ENCODE measurements at places on chromosomes 12 and 14.

- no peak for DNase-seq
Observed at GRCh38 chr14:88026890-88027289, 22.0 kb downstream of the GPR65 start.

- no peak for DNase-seq
Observed at GRCh38 chr12:54376596-54376995, 7.9 kb downstream of the ZNF385A start.

DNA sequence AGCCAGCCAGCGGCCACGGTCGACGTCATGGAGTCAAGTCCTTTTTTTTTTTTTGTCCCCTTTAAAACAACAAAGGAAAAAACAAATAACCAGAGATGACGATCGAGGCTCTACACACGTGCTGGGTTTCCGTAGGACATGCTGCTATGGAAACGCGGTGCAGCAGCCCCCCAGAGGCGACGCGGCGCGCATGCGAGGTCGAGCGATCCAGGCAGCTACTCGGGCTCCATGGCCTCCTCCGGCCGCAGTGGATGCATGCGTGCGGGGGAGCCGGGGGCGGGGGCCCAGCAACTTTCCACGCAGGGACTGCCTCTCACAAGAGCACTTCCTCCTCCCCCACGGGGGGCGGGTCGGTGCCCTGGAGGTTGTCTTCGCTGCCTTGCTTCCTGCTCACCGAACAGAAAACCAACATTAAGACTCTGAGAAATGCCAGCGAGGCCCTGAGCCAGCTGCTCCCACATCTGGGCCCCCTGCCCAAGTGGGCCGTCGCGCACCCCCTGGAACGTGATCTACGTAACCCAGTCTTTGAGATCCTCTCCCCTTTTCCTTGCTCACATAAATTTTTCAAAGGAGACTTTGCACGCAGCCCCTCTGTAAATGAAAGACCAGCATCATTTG is 30.7 kb downstream of the P2RX4 start:
- DNase-seq = no peak

DNA sequence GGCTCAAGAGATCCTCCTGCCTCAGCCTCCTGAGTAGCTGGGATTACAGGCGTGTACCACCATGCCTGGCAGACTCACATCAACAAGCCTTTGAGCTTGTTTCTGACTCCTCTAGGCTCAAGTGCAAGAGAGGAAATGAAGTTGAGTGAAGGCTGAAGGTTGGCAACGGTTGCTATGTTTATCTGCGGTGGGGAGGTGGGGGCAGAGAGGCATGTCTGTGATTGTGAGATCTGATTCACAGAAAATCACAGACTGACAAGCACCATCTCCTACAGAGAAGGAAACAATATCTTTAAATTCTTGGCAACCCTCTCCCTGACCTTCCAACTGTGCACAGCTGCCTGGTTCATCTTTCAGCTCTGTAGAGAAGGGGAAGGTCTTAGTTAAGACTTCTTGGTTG is 22.1 kb upstream of the NINJ2 start:
- no peak for DNase-seq

GRCh38 chr12:20722142-20722541 is 27.0 kb downstream of the SLCO1C1 start:
- DNase-seq = no peak

DNA sequence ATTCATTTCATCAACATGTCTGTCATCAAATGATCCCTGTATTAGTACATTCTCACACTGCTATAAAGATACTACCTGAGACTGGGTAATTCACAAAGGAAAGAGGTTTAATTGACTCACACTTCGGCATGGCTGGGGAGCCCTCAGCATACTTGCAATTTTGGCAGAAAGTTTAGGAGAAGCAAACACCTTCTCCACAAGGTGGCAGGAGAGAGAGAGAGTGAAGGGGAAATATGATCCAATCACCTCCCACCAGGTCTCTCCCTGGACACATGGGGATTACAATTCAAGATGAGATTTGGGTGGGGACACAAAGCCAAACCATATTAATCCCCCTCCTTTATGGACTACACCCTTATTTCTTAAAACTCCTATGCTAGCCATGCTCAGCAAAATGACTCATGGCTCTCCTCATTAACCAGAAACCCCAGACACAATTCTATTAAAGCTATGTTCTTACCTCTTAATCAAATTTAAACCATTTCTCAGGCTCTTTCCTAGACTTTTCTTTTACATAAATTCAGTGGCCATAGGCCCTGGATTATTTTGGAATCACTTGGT is 932.3 kb downstream of the FLRT2 start:
- no peak for DNase-seq

GRCh38 chr12:13079440-13079906 is 24.0 kb downstream of the GSG1 start:
- DNase-seq = no peak

- no peak for DNase-seq
Observed at GRCh38 chr12:46149079-46149464, 119.8 kb downstream of the SLC38A1 start.

GRCh38 chr14:76331328-76332011 is 44.5 kb upstream of the ESRRB start:
- DNase-seq = no peak

- DNase-seq = no peak
Observed at GRCh38 chr12:131166717-131167116, 213.0 kb downstream of the ADGRD1 start.

GRCh38 chr12:83659321-83659720 is 972.6 kb downstream of the TMTC2 start:
- no peak for DNase-seq

- no peak for DNase-seq
Observed at GRCh38 chr14:101733211-101733610, 28.3 kb upstream of the PPP2R5C start.

GRCh38 chr14:95452893-95453712 is 63.3 kb downstream of the SYNE3 start:
- no peak for DNase-seq

- DNase-seq = no peak
Observed at GRCh38 chr14:103001226-103001625, 56.1 kb downstream of the CDC42BPB start.

GRCh38 chr12:103540319-103540718 is 44.6 kb upstream of the C12orf42 start:
- no peak for DNase-seq

- DNase-seq = no peak
Observed at GRCh38 chr14:32104803-32105202, 27.7 kb downstream of the ARHGAP5 start.

- no peak for DNase-seq
Observed at GRCh38 chr12:55246159-55246558, 1.8 kb downstream of the OR6C74 start.

GRCh38 chr12:20486233-20486632 is 117.9 kb downstream of the PDE3A start:
- DNase-seq = no peak

GRCh38 chr12:96571101-96571862 is 81.9 kb downstream of the CFAP54 start:
- peak; percentile 62 for DNase-seq

DNA sequence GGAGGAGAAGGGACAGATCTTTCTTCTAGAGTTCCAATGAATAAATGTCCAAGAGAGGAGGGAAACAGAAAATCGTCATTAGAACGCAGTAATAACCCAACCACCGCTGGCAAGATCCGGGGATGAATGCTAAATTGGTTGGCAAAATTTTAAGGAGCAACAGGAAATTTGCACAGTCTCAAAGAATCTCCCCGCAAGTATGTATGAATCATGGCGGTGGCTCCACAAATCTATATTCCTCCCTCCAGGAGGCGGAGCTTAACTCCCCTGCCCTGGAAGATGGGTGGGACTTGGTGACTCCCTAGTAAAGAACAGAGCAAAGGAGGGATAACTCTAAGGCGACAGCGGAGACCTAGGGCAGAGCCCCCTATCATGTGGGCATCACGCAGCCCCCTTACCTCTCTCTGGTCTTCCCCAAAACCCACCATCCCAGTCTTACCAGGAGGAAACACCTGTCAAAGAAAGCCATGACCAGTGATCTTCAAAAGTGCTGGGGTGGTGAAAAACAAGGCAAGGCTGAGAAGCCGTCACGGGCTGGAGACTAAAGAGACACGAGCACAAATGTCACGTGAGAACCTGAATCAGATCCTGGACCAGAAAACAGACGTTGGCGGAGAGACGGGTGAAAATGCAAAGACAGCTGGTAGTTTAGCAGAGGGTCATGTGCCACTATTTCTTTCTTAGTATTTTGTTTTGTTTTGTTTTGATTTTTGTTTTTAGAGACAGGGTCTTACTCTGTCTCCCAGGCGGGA is 125.8 kb downstream of the NCOR2 start:
- no peak for DNase-seq

DNA sequence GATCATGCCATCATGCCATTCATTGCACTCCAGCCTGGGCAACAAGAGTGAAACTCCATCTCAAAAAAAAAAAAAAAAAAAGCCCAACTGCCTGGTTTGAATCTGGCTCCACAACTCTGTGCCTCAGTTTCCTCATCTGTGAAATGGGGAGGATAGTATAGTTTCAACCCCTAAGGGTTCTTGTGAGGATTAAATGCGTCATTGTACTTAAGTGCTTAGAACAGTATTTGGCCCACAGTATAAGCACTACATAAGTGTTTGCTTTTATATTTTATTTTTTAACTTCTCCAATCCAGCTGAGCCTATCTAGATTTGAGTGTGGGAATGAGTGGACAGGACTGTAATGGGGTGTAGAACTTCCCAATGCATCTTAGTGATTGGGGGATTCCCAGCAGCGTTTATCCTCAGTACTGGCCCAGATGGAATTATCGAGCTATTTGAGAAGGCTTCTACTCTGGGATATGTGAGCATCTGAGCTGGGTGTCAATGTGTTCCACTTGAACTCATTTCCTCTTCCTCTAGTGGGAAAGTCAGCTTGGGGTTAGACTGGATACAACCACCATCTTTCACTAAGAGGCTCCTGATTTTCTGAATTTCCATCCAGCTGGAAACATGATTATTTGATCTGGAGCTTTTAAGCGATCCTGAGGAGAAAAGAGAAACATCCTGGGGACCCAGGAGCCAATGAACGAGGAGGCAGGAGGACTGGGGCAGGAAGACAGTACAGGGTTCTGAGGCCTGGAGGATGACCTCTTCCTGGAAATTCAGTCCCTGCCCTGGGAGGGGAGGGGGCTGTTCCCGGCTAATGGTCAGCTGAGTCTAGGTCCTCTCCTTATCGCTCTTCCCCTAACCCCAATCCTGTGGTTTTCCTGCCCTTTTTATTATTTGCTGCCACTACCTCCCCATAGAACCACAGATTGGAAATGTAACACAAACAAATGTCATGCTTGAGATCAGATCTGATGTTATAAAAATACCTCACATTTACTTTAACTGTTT is 9.3 kb upstream of the ESPL1 start:
- no peak for DNase-seq

DNA sequence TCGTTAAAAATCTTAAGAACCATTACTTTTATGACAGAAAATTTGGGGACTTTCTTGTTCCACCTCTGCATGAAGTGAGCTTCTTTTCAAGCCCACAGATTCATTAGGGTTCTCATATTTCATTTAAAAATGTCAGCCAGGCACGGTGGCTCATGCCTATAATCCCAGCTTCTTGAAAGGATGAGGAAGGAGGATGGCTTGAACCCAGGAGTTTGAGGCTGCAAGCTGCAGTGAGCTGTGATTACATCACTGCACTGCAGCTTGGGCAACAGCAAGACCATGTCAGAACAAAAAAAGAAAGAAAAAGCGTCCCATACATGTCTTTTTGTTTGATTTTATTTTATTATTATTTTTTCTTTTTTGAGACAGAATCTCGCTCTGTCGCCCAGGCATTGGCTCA is 43.4 kb upstream of the ATF1 start:
- no peak for DNase-seq

GRCh38 chr14:20866963-20867362 is 24.2 kb upstream of the RNASE3 start:
- DNase-seq = no peak

DNA sequence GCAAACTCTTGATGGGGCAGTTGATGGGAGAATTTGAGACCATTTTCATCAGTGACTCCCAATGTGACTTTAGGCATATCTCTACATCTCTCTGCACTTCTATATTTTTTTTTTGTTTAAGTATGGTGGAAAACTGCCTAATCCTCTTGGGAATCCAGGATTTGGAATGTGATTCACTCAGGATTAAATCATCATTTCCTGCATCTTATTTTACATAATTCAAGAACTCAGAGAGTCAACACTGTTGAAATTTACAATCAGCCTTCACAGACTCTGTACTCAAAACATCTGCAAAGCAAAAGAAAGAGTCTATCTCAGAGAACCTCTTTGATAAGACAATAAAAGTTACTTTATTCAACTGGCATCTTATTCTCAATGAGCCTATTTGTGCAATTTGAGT is 260.7 kb upstream of the NOS1 start:
- DNase-seq = no peak

- no peak for DNase-seq
Observed at GRCh38 chr12:104281636-104282035, 21.9 kb upstream of the EID3 start.

GRCh38 chr14:86505808-86506207 is 975.9 kb downstream of the FLRT2 start:
- no peak for DNase-seq

GRCh38 chr12:27400856-27401354 is 45.6 kb upstream of the SMCO2 start:
- no peak for DNase-seq

DNA sequence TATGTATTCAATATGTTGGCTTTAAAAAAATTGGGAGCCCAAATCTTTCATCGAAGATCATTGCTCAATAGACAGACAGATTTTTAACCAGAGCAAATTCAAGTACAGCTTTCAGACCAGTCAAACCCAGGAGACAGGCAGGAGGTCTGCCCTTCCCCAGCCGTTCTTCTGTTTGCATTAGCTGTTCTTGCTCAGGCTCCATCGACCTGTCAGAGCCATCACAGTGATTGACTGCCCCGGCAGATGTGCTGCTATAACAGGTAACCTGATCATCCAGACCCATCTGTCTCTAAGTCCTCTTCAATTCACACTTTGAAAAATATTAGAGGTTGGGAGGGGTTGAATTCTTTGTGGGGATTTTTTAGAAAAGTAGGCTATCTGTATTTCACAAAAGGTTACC is 453.5 kb downstream of the FOXG1 start:
- DNase-seq = no peak

- no peak for DNase-seq
Observed at GRCh38 chr12:103626498-103626897, 39.4 kb downstream of the STAB2 start.

DNA sequence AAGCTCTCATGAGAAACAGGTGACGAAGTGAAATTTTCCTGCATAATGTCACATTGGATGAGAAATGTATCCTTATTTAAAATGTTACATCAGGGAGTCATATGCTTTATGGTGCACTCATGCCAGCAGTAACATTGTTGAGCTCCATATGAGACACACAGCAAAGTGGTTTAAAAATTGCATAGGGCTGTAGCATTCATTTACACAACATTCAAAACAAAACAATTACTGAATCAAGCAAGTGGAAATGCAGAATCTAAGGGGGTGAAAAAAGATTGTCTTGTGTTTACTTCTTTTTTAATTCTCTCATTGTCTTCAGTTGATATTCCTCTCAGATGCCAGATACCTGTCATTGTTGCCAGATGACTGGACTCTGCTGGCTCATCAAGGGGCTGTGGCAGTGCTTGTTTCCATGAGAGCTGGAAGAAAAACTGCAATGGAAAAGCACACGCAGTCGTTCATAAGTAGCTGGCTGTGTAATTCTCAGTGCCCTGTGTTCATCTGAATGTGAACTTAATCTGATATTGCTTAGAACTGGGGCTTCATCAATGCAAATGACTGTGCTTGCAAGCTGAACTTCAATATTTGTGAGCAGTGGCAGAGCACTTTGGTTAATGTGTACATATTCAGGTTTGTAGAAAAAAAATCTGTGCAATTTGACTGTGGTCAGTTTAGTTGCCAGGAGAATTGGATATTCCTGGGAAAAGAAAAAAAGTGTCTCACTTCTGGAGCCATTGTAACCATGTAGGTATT is 305.6 kb downstream of the RAD51B start:
- DNase-seq = no peak

Data from GM12864 (cell line).